Kidney (tissue), 22 donors: ENCODE measurements at places on chromosomes 6 and 20. TPM values are rescaled to one million over a fixed set of nuclear protein-coding genes. Genes with fewer than 3 reads are reported as not detected.
A peak's percentile ranks its signal among the peaks of the same experiment; 100 is the strongest.

DLK2 gene
- 0.50 TPM for total RNA-seq

SLPI gene
- total RNA-seq = 3,615 TPM

DNA sequence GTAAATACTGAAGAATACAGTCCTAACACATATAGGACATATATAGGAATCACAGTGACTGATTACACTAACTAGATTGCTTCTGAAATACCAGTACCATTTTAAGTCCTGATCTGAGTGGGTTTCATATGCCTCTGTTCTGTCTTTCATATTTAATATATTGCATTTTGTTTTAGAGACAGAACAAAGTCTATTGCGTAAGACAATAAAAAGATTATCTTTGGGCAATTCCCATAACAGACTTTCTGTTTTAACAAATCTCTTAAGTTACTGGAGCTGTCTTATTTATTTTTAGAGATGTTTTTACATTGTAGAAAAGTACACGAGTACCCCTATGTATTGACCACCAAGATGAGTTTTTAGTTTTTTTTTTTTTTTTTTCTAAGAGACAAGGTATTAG lies 29.6 kb downstream of the ANKRD6 start:
- no peak for DNase-seq

LBP gene
- 2.3 TPM for total RNA-seq

- no peak for DNase-seq
These were observed 18.3 kb downstream of the GHRH start for GRCh38 chr20:37243076-37243936.

STMND1 gene
- total RNA-seq = not detected

GRCh38 chr6:106525107-106525881 lies 104.0 kb downstream of the RTN4IP1 start:
- no peak for DNase-seq

- DNase-seq = peak; percentile 94
These were observed 744 bp upstream of the FOXO3 start for GRCh38 chr6:108559884-108560462.

GRCh38 chr20:36836591-36837269 lies 39.2 kb upstream of the TLDC2 start:
- peak; percentile 75 for DNase-seq

DNA sequence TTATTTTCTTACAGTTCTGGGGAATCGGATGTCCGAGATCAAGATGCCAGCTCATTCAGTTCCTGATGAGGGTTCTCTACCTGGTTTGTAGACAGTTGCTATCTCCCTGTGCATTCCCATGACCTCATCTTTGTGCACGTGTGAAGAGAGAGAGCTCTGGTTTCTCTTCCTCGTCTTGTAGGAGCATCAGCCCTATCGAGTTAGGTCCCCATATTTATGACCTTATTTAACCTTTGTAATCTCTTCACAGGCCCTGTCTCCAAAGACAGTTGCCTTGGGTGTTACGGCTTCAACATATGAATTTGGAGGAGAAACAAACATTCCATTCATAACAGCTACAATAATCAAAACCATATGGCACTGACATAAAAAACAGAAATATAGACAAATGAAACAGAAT lies 455.3 kb downstream of the HACE1 start:
- no peak for DNase-seq

CUTA gene
- total RNA-seq = 163 TPM

DNA sequence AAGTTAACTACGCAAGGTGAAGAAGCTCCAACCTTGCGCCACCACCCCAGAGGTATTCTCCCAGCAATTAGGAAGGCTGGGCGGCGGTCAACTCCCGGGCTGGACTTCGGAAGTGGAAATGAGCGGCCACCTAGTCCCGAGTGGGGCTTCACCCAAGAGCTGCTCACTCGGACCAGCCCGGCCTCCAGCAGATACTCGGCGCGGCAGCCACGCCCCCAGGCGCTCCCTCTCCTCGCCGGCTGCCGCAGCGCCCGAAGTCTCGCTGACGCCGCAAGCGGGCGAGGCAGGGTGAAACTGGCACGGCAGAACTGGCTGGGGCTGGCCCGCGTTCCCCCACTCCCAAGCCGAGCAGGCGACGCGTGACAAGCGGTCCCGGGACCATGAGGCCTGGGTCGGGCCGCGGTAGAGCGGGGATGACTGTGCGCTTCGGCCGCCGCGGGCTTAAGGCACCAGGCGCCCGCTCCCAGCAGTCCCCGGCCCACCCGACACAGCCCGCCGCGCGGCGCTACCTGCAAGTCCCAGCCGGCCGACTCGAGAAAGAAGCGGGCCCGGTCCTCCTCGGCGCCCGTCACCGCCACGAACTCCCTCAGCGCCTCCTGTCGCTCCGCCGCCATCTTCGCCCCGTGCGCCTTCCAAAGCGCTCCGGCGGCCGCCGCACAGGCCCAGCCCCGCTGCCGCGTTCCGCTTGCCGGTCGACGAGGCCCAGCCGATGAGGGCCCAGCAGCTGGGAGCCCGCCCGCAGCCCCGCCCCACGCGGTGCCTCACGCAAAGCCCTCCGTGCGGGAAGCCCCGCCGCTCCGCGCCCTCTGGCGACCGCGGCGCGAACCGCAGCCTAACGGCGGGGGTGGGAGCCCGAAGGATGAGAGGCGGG lies at the start of gene NSFL1C:
Gene NSFL1C (minus strand): TSS at position 639 of the 871 bp plus-strand sequence. CDS start 25 bp downstream, at position 614.
- DNase-seq = peak; percentile 96

GRCh38 chr6:73258721-73259120 lies 4.3 kb downstream of the KHDC1 start:
- DNase-seq = no peak

DNA sequence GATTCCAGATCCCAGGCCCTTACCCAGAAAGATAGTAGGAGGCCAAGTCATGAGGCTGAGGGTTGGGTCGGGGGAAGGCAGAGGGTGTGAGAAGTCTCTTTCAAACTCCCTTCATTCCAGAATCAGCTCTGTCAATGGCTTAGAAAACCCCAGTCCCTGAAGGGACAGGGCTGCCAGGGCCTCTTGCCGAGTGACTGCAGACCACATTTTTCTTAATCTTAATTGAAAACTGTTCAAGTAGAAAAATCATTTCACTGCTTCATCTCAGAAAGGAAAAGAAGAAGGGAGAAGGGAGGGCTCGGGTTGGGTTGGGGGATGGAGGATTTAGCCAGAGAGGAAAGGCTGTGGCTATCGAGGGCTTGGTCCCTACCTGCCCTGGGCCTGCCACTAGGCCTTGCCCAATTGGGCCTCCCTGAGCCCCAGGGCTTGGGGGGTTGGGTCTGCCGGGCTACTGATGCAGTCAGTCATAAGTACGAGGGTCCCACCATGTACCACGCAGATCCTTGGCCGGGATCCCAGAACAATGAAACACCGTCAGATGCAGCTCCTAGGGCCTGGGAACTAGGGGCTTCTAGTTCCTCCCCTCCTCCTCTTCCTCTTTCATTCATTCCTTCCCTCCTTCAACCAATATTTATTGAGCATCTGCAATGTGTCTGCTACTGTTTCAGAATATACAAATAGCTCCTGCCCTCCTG lies 44.0 kb upstream of the CTNNBL1 start:
- no peak for DNase-seq

GRCh38 chr20:47224300-47224791 lies 132.2 kb downstream of the ZMYND8 start:
- DNase-seq = no peak

- peak; percentile 71 for DNase-seq
These were observed 646 bp downstream of the HEY2 start for GRCh38 chr6:125749865-125750691.

DNA sequence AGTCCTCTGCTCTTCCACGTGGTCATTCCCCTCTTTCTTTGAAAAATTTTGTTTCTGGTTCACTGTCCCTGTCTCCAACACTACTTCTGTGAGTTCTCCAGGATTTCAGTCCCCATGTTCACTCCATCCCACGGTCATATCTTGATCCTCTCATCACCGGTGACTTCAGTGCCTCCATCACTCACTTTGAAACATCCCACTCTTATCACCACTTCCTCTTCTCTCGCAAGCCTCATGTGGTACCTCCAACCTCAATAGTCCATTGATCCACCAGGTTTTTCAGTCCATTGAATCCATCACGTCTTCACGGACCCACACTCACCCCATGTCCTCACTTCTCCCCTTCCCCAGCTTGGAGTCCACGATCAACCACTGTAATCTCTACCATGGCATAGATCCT lies 64.8 kb downstream of the CARMIL1 start:
- DNase-seq = no peak

PRSS35 gene
- 0.66 TPM for total RNA-seq

DNA sequence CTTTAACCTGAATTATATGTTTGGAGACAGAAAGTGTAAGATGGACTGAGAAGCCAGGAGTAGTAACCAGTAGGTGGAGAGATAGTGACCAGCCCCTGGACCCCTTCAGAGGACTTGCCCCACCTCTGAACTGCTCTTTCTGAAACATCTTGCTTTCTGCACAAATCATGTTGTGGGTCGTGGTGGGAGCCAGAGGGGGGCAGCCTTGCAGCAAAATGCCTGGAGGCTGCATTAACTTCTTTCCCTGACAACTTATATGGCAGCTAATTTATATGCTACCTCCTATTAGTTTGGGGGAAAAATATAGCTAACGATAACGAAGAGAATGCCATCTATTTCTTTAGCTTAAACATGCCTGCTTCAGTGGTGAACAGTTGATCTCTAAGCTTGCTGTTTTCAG lies 859.8 kb downstream of the MAFB start:
- peak; percentile 62 for DNase-seq

DNA sequence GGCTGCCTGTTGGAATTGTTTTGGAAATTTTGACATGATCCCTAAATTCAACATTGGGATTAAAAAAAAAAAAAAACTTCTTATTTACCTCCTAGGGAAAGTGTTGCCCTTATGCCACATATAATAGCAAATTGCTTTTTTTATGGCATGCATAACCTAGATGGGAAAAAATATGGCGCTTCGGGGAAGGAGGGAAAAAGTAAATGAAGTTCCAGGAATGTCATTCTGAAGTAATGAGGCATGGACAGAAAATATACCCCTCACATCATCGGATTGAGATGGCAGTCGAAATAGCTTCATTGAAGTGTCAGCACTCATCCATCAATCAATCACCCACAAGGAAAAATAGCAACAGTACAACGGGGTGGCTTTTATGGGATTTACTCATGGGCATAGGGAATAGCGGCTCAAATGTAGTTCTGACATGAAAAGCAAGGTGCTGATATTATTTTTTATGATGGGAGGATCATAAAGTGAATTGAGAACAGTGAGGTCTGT lies 104.8 kb downstream of the ZNF217 start:
- no peak for DNase-seq

DNA sequence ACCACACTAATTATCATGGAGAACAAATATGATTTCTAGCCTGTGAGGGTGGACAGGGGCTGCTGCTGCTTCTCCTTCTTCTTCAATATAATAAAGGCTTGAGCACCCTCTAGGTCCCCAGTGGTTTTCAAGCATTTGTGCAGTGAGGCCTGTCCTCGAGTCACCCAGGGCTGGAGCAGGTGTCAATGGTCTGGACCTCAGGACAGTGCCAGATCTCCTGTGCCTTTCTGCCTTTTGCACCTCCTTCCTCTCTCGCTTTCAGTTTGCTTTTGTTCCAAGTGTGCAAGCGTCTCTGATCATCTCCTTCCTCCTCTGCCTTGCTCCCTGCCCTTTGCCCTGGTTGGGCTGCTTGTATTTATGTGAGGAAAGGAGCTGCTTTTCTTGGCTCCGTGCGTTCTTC lies 152.2 kb upstream of the SYNDIG1 start:
- no peak for DNase-seq

- DNase-seq = peak; percentile 61
These were observed 149.7 kb downstream of the PRL start for GRCh38 chr6:22146931-22147701.

TXNDC5 gene
- total RNA-seq = 153 TPM

- DNase-seq = no peak
These were observed 27.8 kb upstream of the GATA5 start for GRCh38 chr20:62503401-62504178.

- DNase-seq = no peak
These were observed 12.8 kb downstream of the C6orf141 start for GRCh38 chr6:49563006-49563886.

DYNLRB1 gene
- 185 TPM for total RNA-seq

DNA sequence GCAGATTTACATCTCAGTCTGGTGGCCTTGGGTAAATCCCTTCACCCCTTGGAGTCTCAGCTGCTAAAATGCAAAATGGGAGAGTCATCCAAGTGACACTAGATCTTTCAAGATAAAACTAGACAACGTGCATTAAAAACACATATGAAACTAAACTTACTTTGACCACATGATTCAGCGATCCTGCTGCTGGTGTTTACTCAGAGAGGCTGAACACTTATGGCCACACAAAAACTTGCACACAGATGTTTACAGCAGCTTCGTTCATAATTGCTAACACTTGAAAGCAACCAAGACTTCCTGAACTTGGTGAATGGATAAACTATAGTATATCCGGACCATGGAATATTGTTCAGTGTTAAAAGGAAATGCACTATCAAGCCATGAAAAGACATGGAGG lies 55.3 kb upstream of the GPR6 start:
- no peak for DNase-seq

THBS2 gene
- 33.4 TPM for total RNA-seq

GRCh38 chr6:33945931-33946330 lies 142.1 kb upstream of the MLN start:
- DNase-seq = no peak

DNA sequence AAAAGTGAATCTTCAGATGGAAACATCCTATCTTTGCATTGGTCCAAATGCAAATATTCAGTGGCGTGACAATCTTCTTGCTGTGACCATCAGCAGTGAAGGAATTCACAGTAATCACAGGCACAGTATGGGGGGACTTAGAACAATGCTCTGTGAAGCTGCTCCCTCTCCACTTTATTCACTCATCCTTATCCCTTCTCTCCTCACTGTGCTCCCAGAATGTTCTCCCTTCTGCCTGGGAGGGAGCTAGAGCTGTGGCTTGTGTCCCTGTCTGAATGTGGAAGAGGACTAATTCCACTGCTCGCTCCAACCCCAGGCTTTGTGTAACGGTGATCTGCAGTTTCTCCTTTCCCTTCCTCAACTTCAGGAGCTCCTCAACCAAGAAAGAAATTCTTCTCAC lies 243.7 kb downstream of the ALDH8A1 start:
- no peak for DNase-seq

PAQR8 gene
- 7.5 TPM for total RNA-seq

SYS1 gene
- 38.7 TPM for total RNA-seq

GRCh38 chr20:16412906-16413305 lies 160.3 kb downstream of the KIF16B start:
- no peak for DNase-seq

DNA sequence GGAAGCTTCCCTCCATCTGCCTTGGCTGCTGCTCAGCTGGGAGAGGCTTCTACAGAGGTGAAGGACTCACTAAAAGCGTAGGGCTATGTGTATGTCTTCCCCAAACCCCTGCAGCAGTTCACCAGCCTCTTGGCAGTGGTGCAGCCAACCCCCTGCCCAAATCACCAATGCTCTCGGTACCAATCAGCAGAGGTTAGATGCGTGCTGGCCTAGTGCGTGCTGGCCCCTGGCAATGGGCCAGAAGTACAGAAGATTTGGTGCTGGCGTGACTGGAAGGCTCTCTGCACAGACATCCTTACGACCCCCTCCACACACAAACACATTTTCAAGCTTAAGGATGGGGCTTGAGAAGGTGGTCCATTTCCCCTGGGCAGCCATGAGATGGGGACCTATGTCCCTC lies 79.0 kb downstream of the MRPL14 start:
- peak; percentile 31 for DNase-seq

- DNase-seq = no peak
These were observed 314 bp downstream of the FARS2 start for GRCh38 chr6:5261545-5262109.

ADGRB3 gene
- total RNA-seq = 2.2 TPM
